ENCODE measurements at places on chromosomes 16 and 17.
A peak's percentile ranks its signal among the peaks of the same experiment; 100 is the strongest.

DNA sequence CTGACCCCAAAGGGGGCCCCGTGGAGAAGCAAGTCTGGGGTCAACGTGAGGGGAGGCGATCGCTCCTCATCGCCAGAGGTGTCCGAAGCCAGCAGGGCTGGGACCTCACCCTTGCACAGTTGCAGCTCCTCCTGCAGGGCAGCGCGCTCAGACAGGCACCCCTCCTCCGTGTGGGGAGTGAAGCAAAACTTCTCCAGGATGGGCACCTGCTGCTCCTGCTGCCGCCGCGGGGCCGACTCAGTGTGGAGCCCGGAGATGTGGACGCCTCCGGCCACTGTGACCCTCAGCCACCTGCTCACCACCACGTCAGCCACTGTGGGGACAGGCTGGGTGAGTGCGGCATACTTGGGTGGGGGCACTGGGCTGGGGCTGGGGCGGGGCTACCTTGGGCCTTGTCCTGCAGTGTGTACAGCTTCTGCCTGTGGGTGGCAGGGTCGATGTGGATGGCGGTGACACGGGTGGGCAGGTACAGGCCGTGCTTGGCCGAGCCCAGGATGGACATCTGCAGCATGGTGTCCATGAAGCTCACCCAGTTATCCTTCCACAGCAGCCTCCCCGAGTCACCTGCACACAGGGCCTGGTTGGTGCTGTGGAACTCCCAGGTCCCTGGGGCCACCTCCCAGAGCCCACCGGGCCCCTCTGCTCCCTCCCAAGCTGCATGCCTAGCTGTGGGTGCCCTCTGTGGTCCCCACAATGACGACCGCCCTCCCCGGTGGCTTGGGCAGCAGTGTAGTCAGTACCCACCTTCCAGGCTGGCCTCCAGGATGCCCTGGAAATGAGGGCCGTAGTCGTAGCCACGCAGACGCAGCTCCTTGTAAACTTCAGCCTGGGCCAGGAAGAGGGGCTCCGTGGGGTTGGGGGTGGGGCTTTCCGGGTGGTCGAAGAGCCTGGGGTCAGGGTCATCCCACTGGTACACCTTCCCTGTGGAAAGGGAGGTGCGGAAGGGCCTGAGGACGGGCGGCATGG is 10.8 kb downstream of the FASN start:
- no peak for DNase-seq

GRCh38 chr16:26733710-26734109 is 333.0 kb upstream of the C16orf82 start:
- DNase-seq, result no peak

GRCh38 chr17:39995438-39995837 is 14.8 kb downstream of the PSMD3 start:
- no peak for DNase-seq

GRCh38 chr16:50268352-50268751 is 2.0 kb downstream of the ADCY7 start:
- no peak for DNase-seq

- no peak for DNase-seq
Measured at GRCh38 chr17:258045-258734, 76.7 kb upstream of the DOC2B start.

- peak; percentile 67 for DNase-seq
Measured at GRCh38 chr17:62611728-62612127, 15.7 kb upstream of the MRC2 start.

DNA sequence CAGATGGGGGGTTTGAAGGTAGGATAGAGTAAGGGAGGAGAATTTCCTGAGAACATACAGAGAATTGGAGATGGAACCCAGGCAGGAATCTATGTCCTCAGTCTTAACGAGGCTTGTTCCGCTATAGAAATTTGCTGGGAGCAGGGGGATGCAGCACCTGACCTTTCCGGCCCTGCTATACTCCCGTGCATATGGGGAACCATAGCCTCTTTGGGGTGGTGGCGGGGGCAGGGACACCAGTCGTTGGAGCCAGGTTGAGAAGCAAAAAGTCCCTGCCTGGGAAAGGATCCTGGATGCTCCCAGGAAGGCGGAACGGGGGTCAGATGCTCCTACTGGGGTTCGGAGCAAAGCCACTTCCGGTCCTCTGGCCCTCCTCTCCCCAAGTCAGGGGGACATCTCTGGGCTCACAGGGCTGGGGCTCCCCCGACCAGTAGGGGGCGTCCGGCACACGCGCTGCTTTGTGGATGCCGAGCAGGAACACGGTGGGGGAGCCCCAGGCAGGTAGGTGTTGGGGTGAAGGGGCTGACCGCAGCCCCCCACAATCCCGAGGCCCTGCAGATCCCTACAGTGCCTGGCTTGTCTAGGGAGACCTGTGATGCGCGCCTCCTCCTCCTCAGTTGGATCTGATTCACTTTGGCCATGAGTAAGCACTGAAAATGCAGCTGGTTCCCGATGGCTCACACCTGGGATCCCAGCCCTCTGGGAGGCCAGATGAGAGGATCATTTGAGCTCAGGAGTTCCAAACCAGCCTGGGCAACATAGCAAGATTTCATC is 15.5 kb upstream of the TFAP4 start:
- peak; percentile 64 for DNase-seq

DNA sequence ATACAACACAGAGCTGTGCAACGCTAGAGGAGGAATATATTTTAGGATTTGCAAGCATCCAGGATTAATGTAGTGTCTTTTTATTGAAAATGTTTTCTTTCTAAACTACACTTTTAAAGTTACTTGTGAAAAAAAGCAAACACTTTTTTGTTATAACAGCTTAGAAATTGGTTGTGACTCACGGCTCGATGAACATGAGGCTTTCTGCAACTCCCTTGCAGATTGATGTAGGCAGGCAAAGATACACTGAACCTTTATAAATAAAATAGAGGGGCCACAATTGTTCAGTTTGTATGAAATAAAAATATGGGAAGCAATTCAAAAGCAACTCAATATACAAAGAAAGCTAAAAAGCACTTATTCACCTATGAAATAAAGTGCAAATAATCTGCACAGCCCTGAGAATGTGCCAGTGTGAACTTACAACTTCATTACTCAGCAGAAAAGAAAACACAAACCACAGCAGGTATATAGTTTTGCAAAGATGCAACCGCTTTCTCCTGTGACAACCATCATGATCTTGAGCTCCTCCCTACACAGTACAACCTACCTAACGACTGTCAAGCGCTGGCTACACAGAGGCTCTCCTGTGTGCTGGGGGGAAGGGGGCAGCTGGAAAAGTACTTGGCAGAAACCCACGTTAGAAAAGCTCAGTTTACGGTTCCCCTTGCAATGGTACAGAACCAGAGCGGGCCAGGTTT is 948 bp downstream of the LUC7L start:
- DNase-seq, result peak; percentile 28

DNA sequence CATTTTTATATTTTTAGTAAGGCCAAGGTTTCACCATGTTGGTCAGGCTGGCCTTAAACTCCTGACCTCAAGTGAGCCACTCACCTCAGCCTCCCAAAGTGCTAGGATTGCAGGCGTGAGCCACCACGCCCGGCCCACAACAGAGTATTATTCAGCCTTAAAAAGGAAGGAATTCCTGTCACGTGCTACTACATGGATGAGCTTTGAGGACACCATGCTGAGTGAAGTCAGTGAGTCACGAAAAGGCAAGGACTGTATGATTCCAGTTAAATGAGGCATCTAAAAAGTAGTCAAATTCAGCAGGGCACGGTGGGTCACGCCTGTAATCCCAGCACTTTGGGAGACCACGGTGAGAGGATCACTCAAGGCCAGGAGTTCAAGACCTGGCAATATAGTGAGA is 9.7 kb downstream of the CSF3 start:
- DNase-seq, result peak; percentile 76
